ENCODE measurements at places on chromosomes 12 and 14.

GRCh38 chr14:46985529-46986380 is 334.2 kb upstream of the RPL10L start:
- no peak for DNase-seq

DNA sequence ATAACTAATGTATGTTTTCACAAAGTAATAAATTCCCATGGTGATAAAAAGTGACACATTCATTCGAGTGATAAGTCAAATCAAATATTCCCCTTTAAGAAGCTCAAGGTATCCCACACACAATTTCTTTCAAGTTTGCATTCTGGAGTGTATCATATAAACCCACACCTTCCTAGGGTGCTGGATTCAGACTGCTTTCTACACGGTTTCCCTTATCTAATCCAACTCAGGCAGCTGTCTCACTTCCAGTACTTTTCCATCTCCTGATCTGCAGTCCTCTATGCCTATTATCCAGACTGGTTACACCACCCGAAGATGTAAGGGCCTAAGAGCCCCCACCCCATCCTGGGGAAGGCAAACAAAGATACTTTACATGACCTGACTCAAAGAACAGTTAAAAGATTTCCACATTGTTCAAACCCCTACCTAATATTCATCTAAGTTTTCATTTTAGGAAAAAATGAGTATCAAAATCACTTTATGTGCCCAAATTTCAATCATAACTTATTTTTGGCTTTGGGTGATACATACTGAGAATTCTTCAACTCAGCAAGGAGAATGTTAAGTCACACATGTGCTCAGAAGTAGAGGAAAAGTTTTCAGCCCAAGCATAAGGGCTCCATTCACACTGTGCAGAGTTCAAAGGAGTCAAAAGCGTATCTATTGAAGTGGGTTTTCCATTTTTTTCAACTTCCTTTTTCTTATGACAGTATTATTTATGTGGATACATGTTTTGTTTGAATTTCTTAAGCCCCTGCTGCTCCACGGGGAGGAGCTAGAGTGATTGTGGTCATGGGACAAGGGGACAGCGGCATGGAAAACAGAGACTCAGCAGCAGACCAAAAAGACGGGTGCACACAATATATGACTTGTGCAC is 41.8 kb downstream of the CORO1C start:
- DNase-seq, result no peak

- DNase-seq, result no peak
Observed at GRCh38 chr12:52920937-52921336, 16.1 kb upstream of the KRT8 start.

DNA sequence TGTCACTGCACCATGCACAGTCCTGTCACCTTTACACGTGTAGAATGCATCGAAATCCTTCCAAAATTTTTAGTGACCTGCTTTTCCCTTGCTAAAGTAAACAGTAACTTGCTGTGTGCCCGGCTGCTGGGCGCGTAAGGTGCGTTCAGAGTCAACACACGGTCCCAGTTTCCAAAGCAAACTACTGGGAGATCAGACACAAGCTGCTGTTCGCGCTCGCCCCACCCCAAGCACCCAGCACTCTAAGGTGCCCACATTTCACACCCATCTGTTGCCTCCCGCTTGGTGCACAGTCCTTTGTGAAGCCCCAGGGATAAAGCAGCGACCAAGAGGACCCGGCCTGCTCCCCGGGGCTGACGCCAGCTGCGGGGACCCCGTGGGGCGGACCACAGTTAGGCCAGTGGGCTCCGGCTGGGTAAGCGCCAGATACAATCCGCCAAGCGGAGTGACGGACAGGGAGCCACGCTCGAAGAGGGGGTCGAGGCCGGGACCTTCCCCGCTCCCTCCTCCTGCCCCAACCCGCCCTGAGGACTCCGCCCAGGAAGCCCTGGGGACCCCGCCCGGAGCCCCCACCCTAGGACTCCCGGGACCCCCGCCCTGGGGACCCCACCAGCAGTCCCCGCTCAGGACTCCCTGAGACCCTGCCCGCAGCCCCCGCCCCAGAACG is 633 bp downstream of the STX2 start:
- no peak for DNase-seq

GRCh38 chr12:51247523-51248206 is 9.0 kb downstream of the DAZAP2 start:
- DNase-seq, result no peak

GRCh38 chr12:52033446-52034140 is 17.6 kb upstream of the NR4A1 start:
- no peak for DNase-seq

DNA sequence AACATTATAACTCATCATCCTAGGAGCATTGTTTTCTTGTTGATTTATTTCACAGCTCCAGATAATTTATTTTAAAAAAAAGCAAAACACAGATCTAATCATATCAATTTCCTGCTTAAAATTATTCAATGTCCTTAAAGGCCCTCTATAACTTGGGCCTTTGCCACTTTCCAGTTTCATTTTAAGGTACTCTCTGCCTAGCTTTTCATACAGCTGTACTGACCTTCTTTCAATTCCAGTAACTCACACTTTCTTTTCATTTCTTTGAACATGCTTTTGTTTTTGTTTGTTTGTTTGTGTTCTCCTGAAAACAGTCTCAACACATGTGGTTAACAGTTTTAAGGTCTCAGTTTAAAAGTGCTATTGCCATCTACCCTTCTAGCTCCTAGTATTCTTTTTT is 281.9 kb downstream of the ACSS3 start:
- DNase-seq, result no peak

GRCh38 chr12:89899651-89900050 is 191.0 kb upstream of the ATP2B1 start:
- DNase-seq, result no peak

DNA sequence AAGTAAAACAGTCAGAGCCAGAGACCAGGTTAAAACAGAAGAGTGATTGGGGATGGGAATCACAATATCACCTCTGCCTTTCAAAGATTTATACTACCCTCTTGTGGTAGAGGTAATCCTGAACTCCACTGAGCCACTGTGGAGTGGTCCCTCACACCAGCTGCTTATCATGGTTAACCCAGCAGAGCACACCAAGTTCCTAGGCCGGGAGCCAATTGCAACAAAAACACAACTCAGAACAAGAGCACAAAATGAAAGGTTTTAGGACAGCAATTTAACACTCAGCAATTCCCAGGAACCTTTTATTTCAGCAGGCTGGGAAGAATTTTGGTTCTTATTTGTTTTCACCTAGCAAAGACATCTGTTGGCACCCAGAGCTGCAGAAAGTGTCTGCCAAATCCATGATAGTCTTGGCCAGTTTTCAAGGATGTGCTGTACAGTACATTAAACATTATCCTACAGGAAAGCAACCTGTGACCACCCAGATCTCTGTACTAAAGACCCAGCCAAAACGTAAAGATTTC is 220.5 kb upstream of the ATXN7L3B start:
- no peak for DNase-seq

- DNase-seq, result no peak
Observed at GRCh38 chr12:38904537-38905479, 583 bp downstream of the CPNE8 start.

GRCh38 chr12:18811273-18811672 is 73.4 kb downstream of the CAPZA3 start:
- DNase-seq, result no peak

- DNase-seq, result peak; percentile 76
Observed at GRCh38 chr12:77218278-77218677, 152.9 kb upstream of the E2F7 start.

DNA sequence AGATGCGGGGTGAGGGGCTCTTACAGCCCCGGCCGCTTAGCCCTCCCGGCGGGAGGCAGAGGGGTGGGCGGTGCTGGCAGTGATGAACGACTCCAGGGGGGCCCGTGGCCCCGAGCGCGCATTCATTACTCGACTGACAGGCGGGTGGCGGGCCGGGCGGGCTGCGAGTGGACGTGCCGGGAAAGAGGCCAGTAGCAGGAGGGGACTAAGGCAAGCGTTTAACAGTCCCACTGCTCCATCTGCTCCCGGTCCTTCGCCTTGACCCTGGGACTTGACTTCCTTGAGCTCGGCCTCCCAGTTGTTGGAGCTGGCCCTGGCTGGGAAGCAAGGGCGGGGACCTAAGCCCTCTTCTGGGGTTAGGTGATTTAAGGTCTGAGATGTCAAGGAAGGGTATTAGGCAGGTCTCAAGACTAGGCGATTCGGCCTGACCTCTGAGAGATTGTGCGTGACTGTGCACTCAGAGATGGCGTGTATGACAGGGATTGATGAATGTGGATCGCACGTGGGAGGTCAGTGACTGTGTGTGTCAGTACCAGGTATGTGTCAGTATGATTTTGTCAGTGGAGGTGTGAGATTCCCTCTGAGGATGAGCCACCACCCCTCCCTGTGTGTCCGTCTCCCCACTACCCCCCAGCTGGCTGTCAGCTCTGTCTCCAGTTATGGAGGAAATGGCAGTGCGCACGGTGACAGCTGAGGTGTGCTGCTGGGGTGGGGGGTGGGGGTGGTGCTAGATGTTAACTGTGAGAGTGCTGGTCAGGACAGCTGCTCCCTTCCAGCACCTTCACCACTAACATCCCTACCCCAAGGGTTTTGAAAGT is 3.6 kb upstream of the DNAJC22 start:
- DNase-seq, result no peak

All from NCI-H187 treated with DMSO at 0.1 percent for 48 hours (cell line).